ENCODE measurements at places on chromosomes 5 and 9.

- no peak for DNase-seq
Observed at GRCh38 chr5:33679791-33680190, 212.0 kb downstream of the ADAMTS12 start.

GRCh38 chr9:111949919-111950318, 53.3 kb downstream of the UGCG start:
- no peak for DNase-seq

DNA sequence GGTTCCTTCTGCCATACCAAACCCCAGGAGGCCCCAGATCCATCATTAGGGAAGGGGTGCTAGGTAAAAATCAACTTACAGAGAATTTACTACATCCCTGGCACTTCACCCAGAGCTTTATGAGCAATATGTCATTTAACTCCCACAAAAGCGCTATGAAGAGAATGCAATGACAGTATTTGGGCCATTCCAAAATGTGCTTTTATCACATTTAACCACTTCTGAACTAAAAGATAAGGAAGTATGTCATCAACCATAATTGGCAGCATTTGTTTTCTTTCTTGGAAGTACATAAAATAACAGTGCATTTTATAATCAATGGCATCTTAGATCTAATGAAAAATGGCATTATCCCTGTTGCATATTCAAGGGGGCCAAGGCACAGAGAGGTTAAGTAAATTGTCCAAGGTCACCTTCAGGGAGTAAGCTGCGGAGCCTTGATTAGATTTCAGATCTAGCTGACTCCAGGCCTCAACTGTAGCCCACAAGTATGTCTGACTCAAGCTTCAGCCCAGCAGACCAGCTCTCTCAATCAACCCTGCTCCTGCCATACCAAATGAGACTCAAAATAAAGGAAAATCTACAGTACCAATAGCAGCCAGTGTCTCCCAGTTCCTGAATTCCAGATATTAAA, 16.5 kb downstream of the SH3TC2 start:
- no peak for DNase-seq

DNA sequence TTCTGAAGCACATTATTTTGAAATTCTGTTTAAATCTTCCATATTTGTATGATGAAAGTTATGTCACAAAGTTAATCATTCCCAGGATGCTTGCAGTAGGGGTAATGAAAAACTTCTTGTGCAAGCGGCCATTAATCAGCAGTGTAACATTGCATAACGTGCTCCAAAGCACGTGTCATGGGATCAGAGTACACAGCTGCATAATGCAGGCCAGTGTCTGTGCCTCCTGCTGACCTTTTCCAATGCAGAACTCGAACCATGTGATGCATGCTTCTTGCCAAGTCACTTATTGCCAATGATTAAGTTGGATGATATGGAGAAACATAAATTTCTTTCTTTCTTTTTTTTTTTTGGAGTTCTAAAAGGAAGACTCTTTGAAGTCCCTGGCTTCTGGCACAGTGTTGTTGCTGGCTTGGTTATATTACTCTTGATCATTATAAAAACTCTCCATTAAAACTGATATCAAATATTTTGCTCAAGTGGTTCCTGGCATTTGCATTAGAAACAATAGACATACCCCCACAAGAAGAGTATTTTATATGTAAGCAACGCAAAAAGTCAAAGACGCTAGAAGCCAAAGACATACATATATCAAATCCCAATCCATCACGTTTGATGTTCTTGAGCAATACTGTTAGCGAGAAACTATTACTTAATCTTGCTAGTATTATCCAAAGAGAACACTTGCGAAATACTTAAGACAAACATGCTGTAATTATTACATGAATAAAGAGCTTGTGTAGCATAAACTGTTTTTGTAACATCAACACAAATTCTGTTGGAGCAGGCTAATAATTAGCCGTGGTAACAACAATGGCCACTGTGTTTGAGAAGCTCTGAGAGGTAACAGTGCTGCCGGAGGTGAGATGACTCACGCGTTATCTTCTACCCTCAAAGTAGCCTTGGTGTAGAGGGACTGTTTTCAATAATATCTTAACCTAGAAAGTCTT, 164.2 kb downstream of the AUH start:
- DNase-seq, result no peak

DNA sequence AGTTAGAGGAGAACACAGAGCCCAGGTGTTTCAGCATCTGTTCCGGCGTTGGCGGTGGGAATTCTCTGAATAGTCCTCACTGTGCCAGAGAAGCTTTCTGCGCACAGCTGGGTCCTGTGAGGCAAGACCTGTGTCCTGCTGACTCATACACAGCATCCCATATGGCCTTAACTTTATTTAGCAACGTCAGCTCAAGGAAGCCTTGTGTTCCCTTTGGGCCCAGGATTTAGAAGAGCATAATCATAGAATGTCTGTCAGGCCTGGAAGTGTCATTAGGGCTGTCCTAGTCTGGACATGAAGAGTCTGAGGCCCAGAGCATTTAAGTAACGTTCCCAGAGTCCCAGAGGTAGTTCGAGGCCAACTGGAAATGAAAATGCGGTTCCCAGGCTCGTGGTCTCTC, 188.6 kb upstream of the DMRT1 start:
- no peak for DNase-seq

GRCh38 chr5:172594867-172595466, 46.1 kb upstream of the NEURL1B start:
- DNase-seq, result no peak

GRCh38 chr5:164360589-164360988, 855.2 kb downstream of the MAT2B start:
- DNase-seq, result no peak

DNA sequence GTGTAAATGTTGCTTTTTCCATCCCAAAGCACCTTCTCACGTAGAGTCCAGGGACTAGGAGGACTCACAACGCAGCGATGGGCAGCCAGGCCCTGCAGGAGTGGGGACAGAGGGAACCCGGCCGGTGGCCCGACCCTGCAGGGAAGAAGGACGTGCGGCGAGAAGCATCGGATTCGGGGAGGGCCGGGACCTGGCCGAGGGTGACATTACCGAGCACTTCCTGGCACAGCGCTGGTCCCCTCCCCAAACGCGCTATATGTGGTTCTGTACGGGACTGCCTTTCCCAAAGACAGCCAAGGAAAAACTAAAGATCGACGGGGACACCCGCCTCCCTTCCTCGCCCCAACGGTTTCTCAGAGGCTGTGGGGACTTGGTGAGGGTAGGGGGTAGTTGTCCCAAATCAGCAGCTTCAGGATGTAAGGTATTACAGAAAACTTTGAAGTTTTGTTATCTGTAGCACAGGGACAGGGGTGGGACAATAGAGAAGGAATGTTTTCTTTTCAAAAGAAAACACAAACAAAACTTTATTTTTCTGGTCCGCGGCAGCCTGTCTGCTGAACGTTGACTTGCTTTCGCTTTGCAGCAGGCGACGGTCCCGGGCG, 887 bp upstream of the MAP3K1 start:
- peak; percentile 52 for DNase-seq

- DNase-seq, result no peak
Observed at GRCh38 chr9:79395228-79395627, 176.5 kb upstream of the TLE4 start.

DNA sequence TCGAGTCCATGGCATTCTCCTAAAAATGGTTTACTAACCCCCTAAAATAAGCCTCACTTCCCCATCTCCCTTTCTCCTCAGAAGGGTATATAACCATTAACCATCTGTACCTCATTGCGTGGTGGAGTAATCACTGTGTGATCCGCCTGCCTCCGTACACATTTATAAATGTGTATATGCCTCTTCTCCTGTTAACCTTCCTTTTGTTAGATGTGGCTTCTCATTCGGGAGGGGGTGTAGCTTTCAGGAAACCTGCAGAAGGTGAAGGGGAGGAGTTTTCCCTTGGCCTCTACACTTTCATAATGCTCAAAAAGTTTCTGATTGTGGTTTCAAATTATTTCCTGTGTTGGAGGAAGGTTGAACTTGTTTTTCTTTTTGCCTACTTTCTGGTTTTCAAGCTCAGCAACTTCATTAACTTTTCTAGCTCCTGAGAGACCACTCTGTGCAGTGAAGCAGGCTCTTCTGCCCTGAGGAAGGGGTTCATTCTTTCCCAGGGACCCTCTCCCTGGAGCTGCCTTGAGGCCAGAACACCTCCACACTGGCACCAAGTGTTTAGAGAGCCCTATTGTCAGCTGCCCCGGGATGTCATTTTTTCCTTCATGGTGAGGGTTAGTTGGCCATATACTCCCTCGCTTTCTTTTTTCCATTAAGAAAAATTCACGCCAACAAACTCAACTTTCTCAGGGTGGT, 46.9 kb downstream of the RASGRF2 start:
- peak; percentile 59 for DNase-seq

DNA sequence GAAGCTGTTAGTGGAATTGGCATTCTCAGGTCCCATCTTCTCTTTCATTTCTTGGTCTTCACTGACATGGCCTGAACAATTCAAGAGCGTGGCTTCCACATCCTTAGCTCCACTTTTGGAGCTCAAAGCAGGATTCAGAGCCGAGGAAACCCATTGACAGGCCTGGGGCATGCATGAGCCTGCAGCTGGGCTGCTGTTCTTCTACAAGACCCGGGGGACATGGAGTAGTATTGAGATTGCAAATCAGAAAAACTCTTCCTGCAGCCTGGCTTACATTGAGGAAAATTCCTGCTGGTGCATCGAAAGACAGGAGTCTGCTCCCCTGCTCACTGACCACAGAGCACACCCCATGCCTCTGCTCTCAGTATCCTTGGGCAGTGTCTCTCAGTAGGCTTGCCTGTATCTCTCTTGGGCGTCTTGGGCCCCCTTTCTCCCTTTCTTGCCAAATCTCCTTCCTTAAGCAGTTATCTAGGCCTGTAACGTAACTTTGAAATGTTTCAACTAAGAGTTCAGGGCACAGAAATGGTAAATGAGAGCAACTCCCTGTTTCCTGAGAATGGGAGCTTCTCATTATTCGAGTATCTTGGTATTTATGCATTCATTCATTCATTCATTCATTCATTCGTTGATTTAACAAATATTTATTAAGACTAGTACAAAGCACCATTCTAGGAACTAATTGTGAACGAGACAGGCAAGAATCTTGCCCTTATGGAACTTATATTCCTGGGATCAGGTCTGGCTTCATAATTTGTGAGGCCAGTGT, 603.6 kb upstream of the CLINT1 start:
- no peak for DNase-seq

GRCh38 chr9:137465720-137466388, 6.7 kb upstream of the NSMF start:
- no peak for DNase-seq

GRCh38 chr5:34412736-34413135, 243.4 kb upstream of the RAI14 start:
- DNase-seq, result no peak

- DNase-seq, result peak; percentile 52
Observed at GRCh38 chr5:96957254-96958049, 21.6 kb downstream of the LNPEP start.

- DNase-seq, result no peak
Observed at GRCh38 chr9:70954126-70954525, 167.3 kb downstream of the TRPM3 start.
